T follicular helper cell (primary cell): ENCODE measurements at places on chromosomes 12 and 14.

- DNase-seq = no peak
Observed at GRCh38 chr14:76917158-76917596, 91.0 kb downstream of the LRRC74A start.

- no peak for DNase-seq
Observed at GRCh38 chr12:3632754-3633153, 120.2 kb downstream of the CRACR2A start.

DNA sequence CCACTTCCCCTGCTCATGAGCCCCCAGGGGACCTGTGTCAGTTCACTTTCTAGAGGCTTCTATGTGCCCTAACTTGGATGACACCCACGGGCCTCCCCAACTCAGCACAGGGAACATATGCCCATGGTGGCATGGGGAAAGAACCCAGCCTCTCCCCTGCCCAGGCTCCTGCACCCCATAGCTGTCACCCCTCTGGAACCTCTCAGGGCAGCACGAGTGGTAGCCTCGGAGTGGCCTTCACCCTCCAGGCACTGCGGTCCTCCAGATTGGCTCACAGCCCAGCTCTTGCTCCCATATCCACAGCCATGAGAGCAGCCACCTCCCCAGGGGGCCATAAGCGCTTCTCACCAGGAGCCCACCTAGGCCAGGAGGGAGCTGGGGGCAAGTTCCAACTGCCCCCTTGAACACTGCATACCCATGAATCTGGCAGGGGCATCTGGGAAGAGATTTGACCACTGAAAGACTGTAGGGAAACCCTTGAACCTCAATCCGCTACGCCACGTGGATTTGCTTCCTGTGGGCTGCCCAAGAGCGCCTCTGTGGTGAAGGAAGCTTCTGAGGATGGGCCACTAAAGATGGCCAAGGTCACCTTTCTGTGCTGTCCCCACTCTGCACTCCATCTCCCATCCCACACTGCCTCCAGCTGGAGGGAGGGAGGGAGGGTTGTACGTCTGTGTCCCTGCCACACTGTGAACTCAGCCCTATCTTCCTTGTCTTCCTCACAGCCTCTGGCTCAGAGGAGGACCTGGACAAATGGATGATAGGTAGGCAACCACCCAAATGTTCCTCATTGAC lies 11.9 kb downstream of the PLD4 start:
- no peak for DNase-seq

- DNase-seq = no peak
Observed at GRCh38 chr14:50366115-50366514, 30.6 kb downstream of the CDKL1 start.

DNA sequence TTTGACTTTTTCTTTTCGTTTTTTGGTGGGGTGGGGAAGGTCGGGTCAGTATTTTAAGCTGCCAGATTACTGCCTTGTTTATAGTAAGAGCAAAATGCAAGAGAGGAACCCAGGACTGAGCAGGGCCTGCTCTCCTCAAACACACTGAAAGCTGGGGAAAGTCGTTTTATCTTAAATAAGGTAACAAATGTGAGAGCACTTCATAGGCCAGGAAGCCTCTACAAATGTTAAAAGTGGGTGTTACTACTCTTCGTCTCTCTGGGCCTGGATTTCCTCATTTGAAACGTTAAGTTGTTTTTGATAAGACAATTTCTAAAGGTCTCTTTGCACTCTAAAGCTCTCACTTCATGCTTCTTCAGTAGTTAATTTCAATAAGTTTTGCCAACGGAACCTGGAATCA lies 33.8 kb downstream of the PLEKHG7 start:
- no peak for DNase-seq

- DNase-seq = no peak
Observed at GRCh38 chr14:103576371-103577024, 13.7 kb downstream of the COA8 start.

- no peak for DNase-seq
Observed at GRCh38 chr12:6458281-6459003, 6.6 kb downstream of the TAPBPL start.

GRCh38 chr12:24901576-24902461 lies 47.1 kb downstream of the BCAT1 start:
- DNase-seq = no peak

DNA sequence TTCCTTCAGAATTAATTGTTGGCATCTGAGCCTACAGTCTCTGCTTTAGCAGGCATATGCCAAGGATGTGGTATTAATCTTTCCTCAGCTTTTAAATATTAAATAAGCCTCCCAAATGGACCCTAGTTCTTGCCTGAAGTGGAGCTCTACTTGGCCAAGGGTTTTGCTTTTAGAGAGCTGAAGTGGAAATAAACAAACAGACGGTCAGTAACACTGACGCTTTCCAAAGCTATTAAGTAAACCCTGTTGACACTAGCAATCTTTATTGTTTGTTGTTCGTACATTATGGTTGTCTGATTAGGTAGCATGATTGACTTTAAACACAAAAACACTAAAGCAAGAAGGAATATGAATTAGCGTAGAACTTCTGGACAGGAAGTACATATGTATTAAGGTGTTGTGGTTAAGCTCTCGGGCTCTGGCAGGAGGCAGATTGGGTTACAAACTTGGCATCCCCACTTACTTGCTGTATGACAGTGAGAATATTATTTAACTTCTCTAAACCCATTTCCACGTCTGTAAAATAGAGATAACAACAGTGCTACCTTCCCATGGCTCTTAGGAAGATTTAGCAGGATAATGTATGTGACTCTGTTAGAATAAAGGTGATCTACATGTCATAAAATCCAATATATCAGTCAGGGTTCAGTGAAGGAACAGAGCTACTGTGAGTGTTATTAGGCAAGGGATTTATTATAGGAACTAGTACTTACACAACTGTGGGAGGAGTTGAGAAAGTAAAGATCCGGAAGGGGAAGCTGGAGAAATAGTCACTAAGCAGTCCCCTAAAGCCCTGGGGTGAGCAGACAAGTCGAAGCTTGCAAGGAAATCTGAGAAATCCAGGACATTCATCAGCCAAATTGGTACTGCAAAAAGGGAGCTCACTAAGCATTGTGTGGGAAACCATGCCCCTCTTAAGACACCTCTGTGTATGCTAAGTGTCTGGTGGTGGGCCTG lies 92.2 kb upstream of the ATF7IP start:
- no peak for DNase-seq
